ENCODE measurements at places on chromosomes 12 and 14.
A peak's percentile ranks its signal among the peaks of the same experiment; 100 is the strongest.

DNA sequence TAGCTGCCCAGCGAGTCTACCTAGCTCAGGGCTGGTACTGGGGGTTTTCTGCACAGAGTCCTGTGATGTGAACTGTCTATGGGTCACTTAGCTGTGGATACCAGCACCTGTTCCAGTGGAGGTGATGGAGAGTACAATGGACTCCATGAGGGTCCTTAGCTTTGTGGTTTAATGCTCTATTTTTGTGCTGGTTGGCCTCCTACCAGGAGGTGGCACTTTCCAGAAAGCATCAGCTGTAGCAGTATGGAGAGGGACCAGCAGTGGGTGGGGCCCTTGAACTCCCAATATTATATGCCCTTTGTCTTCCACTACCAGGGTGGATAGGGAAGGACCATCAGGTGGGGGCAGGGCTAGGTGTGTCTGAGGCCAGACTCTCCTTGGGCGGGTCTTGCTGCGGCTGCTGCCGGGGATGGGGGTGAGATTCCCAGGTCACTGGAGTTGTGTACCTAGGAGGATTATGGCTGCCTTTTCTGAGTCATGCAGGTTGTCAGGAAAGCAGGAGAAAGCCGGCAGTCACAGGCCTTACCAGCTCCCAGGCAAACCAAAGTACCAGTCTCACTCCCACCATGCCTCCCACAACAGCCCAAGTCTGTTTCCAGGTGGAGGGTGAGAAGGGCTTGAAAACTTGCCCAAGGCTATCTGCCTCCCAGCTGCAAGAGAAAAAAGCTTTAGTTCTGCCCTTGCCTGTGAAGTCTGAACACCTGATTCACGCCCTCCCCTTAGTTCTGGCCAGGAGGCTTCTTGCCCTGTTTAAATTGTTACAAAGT is 163.0 kb upstream of the NUDT4 start:
- DNase-seq = no peak

- no peak for DNase-seq
These were observed 2.1 kb upstream of the CRIP2 start for GRCh38 chr14:105472486-105472991.

DNA sequence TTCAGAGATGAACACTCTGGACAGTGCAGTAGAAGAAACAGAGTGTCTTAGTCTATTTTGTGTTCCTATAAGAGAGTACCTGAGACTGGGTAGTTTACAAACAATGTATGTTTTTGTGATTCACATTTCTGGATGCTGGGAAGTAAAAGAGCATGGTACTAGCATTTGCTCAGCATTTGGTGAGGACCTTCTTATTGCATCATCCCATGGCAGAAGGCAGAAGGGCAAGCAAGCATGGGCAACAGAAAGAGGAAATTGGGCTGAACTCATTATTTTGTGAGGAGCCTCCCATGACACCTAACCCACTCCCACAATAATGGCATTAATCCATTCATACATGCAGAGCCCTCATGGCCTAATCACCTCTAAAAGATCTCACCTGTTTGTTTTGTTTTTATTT is 8.0 kb downstream of the ANKS1B start:
- no peak for DNase-seq

GRCh38 chr12:104469066-104469465 is 12.3 kb downstream of the CHST11 start:
- DNase-seq = no peak

DNA sequence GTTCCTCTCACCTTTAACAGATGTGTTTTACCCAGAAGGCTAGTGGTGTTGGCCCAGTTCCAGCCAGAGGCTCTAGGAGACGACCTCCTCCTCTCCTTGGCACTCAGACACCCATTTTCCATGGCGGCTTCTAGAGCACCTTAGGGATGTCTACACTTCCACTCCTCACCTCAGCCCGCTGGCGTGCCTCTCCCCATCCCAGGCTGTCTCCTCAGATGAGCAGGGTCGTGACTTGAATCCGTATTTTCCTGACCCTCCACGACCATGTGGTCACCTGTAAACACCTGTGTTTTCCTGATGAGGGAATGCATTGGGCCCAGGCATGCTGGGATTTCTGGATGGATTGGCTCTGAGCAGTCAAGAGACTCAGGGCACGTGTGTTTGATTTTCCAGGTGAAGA is 21.8 kb upstream of the RIN3 start:
- no peak for DNase-seq

GRCh38 chr14:36070031-36070719 is 106.3 kb downstream of the PTCSC3 start:
- peak; percentile 62 for DNase-seq

GRCh38 chr14:22538671-22539228 is 50.3 kb downstream of the DAD1 start:
- DNase-seq = no peak

DNA sequence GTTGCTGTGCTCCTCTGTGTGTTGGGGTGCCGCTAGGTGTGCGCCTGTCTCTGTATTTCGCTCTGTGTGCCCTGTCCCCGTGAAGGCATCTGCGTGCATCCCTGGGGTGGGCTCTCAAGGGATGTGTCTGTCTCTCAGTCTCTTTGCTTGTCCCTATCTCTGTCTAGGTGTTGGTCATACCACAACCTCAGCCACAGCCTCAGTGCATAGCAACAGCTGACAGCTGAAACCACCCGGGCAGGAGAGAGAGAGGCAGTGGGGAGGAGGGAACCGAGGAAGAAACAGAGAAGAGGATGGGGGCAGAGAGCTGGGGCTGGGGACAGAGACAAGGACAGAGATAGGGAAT is 953 bp upstream of the NXPH4 start:
- no peak for DNase-seq

- no peak for DNase-seq
These were observed 79.7 kb downstream of the FGD4 start for GRCh38 chr12:32478858-32479725.

GRCh38 chr14:65832431-65833266 is 420.1 kb downstream of the FUT8 start:
- no peak for DNase-seq

DNA sequence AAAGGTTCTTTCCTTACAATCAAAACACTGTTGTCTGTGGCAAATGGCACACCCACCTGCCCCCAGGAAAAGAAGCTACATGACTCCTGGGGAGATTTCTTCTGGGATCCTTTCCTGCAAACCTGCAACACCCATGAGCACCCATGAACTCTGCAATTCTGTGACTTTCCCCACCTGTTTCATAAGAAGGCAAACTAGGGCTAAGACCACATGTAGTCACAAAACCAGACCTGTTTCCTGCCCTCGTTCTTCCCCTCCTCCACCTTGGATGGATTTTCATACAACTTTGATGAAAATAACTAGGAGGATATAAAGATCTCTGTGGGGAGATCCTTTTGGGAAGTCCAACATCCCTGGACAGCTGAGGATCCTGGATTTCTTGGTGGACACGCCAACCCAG is 1084.7 kb downstream of the BCL11B start:
- no peak for DNase-seq

GRCh38 chr14:30990770-30991169 is 34.7 kb upstream of the AP4S1 start:
- no peak for DNase-seq

DNA sequence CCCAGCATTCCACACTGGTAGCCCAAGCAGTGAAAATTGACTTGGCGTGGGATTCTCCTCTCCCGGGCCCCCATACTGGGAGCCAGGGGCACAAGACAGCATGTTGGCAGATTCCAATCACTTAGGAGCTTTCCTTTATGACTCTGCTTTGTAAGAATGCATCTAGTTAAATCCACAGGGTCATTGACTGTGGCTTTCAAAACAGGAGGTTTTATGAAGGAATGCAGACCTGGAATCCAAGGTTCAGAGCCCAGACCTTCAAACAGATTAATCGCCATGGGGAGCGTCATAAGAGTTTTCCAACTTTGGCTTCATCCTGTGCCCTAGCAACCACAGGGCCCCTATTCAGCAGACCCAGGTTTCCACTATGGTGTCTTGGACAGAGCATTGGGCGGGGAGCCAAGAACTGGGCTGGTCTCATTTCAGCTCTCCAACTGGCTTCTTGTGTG is 76.4 kb upstream of the RMST start:
- no peak for DNase-seq

- DNase-seq = no peak
These were observed 7.7 kb downstream of the TNFAIP2 start for GRCh38 chr14:103130965-103131364.

GRCh38 chr14:24699052-24699451 is 65.1 kb upstream of the GZMB start:
- DNase-seq = no peak

DNA sequence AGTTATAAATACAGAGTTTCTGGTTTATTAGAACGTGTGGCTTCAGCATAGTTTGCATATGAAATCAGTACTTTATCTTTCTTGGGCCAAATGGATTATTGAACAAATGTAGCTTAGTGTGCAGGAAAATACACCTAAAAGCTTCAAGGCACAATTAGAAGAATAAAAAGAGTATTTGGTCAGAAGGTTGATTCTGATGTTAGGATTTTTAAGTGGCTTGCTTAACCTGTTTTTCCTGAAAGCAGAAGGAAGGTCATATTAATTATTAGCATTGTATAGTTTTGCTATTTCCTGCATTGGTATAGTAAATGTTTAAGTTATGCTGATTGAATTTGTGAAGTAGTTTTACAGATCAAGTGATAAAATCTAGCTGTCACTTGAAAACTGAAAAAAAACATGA is 31.0 kb upstream of the GNS start:
- no peak for DNase-seq

GRCh38 chr12:91100906-91101305 is 10.4 kb downstream of the LUM start:
- no peak for DNase-seq

DNA sequence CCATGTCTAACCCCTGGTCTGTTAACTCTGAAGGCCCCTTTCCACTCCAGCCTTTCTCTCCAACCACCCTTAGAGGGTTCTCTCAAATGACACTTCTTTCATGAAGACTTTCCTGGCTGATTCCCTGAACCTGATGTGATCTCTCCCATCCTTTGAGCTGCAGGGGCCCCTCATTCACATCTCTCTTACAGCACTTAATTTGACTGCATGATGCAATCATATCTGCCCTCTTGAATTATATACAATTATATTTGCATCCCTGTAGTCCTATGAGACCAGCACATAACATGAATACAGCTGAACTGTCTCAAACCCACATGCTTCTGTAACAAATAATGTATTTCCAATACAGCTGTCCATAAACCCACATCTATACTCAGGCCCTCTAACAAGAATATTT is 56.4 kb downstream of the PPP2R5E start:
- DNase-seq = no peak

GRCh38 chr12:68259318-68259940 is 6.0 kb upstream of the IL22 start:
- no peak for DNase-seq

GRCh38 chr12:131095826-131096680 is 142.3 kb downstream of the ADGRD1 start:
- no peak for DNase-seq

DNA sequence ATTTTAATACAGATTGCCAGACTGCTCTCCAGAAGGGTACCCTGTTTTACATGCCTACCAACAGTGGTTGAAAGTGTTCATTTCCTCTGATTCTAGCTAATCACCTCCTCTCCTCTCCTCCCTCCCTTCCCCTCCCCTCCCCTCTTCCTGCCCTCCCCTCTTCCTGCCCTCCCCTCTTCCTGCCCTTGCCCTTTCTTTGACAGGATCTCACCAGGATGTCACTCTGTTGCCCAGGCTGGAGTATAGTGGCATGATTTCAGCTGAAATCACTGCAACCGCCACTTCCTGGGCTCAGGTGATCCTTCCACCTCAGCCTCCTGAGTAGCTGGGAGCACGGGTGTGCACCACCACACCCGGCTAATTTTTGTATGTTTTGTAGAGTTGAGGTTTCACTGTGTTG is 24.7 kb downstream of the APAF1 start:
- no peak for DNase-seq

DNA sequence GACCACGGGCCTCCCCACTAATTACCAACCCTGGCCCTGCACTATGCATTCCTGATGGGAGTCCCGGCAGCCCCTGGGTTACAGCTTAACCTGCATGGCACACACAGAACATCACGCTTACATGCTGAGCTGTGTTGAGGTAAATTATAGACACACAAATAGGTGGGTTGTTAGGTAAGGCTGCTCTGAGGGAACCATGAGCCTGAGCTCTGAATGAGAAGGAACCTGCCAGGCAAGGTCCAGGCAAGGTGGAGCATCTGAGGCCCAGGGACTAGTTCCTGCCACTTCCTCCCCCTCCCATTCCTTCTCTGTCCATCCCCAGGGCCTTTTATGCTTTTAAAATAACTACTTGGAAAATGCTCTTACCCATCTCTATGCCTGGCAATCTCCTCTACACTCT is 82.7 kb upstream of the ESRRB start:
- DNase-seq = no peak

DNA sequence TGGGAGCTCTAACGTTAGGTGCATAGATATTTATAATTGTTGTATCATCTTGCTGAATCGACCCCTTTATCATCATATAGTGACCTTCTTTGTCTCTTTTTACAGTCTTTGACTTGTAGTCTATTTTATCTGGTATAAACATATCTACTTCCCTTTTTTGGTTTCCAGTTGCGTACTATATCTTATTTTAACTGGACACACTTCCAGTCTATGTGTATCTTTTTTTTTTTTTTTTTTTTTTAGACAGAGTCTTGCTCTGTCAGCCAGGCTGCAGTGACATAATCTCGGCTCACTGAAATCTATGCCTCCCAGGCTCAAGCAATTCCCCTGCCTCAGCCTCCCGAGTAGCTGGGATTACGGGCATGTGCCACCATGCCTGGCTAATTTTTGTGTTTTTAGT is 41.9 kb upstream of the ZFP36L1 start:
- no peak for DNase-seq

DNA sequence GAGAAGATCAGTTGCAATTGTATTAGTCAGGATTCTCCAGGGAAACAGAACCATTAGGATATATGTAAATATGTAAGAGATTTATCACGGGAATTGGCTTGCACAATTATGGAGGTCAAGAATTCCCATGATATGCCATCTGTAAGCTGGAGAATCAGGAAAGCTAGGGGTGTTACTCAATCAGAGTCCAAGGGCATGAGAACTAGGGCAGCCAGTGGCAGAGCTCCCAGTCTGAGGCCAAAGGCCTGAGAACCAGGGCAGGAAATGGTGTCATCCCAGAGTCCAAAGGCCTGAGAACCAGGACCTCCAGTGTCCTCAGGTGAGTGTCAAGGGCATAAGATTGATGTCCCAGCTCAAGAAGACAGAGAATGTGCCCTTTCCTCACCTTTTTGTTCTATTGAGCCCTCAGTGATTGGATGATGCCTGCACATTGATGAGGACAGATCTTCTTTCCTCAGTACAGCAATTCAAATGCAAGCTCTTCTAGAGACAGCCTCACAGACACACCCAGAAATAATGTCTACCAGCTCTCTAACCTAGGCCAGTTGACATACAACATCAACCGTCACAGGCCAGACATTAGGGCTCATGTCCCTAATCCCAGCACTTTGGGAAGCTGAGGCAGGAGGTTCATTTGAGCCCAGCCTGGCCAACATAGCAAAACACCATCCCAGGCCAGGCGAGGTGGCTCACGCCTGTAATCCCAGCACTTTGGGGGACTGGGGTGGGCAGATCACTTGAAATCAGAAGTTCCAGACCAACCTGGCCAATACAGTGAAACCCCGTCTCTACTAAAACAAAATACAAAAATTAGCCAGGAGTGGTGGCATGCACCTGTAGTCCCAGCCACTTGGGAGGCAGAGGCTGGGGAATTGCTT is 34.9 kb upstream of the ZNF740 start:
- DNase-seq = no peak
